ENCODE measurements at places on chromosomes 2 and 18.

DNA sequence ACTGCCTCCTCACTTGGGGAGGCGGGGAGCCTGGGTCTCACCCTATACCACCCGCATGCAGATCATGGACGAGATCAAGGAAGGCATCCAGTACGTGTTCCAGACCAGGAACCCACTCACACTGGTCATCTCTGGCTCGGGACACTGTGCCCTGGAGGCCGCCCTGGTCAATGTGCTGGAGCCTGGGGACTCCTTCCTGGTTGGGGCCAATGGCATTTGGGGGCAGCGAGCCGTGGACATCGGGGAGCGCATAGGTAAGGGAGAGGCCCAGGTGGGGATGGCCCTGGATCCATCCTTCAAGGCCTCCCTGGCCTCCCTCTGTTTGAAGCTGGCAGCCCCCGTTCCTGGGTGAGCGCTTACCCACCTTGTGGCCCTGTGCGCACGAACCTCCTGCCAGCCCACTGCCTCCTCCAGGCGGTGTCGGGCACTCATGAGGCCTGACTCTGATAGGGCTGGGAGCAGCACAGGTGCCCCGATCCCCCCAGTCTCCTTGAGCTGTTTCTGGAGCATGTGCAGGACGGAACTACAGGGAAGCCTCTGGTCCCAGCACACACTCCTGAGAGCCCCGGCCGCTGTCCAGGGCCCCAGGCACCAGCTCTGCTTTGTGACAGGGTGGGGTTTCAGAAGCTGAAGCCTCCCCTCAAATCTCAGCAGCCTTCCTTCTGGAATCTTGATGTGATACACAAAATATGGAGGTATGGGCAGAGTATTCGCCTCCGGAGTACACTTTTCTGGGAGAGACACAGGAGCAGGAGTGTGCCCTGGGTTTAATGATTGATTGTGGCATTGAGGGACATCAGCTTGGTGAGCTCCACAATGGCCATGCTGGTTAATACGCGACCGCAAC lies 708 bp downstream of the AGXT start:
- no peak for DNase-seq

- no peak for DNase-seq
These were observed 1324.1 kb upstream of the SLC39A10 start for GRCh38 chr2:194332799-194333490.

- DNase-seq: no peak
These were observed 5.3 kb upstream of the NCK2 start for GRCh38 chr2:105739426-105739825.

GRCh38 chr2:8529706-8530277 lies 152.1 kb upstream of the ID2 start:
- DNase-seq: no peak

GRCh38 chr2:218622606-218623365 lies 15.1 kb downstream of the PLCD4 start:
- DNase-seq: no peak

DNA sequence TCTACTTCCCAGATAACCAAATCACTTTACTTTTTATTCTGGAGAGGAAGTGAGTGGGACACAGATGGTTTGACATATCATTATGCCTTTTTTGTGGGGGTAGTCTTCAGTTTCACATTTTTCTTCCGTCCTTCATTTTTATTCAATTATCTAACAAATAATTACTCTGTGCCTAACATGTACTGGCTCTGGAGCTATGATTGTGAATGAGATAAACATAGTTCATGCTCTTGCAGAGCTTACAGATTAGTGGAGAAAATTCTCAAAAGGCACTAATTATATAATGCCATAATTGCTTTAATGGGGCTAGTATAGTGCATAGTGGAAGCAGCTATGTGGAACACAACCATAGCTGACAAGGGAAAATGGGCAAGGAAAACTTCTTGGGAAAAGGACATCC lies 303.6 kb upstream of the TFPI start:
- DNase-seq: no peak

DNA sequence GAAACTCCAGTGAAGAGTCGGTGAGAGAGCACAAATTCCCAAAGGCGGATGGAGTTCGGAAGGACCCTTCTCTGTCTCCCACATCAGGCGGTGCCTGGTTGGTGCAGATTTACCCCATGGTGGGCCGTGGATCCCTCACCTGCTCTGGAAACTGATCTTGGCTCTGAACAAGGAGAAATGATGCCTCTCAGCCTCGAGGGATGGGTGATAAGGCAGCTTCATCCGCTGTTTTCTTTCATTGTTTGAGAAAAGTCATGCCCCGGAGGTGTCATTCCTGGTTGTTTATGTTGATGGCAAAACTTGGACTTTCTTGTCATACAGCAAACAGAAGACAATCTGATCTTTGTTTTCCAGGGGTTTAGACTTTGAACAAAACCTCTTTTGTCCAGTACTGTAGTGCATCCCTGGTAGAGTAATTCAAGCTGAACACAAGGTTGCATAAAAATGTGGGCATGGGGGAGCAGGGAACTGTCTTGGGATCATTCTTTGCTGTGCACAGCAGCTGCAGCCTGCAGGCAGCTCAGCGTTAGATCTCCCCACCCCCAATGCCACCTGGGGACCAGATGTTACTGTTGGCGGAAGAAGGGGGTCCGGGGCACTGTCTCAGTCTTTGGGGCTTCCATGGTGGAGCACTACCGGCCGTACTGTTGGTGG lies 81.3 kb downstream of the NFATC1 start:
- no peak for DNase-seq

- no peak for DNase-seq
These were observed 550 bp downstream of the RAB1A start for GRCh38 chr2:65129286-65129825.

DNA sequence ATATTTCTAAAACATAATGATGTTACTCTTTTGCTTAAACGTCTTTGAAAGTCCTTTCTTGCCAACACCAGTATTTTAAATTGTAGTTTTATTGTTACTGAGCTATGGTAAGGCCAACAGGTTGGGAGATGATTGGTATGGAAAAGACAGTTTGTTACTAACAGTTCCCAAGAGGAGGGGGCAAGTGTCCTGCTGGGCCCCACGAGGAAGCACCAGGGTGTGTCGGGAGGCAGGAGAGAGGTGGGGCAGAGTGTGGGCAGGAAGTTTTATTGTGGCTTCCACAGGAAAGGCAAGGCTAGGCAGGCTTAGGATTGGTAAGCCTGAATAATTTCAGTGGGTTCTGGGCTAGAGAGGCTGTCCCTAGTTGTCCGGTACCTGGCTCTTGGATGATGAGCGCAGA lies 134.3 kb downstream of the SOCS6 start:
- no peak for DNase-seq

GRCh38 chr2:110873056-110873502 lies 140.7 kb downstream of the ACOXL start:
- DNase-seq: no peak

- DNase-seq: no peak
These were observed 19.3 kb downstream of the GREB1L start for GRCh38 chr18:21261352-21261751.

DNA sequence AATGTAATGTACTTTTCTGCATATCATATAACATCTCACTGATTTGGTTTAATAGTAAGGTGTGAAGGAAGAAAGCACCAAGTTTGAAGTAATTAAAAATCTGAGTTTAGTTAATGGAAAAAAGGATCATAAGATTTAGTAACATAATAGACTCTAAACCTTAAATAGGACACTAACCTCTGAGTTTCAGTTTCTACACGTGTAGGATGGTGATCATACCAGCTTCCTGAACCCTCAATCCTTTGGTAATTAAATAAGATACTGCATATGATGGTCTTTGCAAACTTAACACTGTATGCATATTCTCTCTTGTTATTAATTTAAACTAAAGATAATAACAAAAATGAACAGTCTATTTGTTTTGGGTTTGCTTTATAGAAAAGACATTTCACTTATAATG lies 216.8 kb downstream of the NUP35 start:
- DNase-seq: no peak

DNA sequence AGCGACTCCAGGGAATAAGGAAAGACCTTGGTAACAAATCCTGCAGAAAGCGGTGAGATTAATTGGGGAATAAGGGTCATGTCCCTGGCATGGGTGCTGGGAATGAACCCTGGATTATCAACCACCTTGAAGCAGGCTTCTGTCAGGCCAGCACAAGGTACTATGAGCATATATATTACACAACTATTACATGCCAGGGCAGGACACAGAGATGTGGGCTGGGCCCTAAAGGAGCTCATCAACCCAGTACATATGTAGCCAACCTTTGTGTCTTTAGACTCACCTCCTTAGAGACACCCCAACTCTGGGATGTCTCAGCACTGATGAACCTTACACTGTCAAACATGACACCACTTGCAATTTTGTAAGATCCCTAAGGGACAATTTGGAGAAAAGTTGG lies 3.4 kb downstream of the SFXN5 start:
- DNase-seq: no peak
